ENCODE measurements at places on chromosomes 2 and 18.

DNA sequence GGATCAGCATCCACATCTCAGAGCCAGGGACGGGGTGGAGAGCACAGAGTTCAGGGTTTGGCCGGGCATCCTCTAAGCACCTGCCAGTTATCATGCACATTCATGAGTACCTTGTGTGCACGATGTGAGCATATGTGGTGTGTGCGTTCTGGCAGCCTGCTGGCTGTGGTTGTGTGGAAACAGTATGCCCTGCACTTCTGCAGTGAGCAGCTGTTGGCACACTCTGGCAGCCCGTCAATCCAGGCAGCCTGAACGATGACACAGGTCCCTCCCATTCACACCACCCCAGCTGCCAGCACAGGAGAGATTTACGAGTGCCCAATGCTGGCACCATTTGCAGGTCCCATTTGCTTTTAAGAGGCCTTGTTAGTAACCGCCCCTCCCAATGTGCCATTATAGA is 74.2 kb downstream of the CD8B2 start:
- no peak for DNase-seq

GRCh38 chr2:70104231-70105111 is 17.2 kb downstream of the PCBP1 start:
- DNase-seq, result no peak

- DNase-seq, result no peak
Observed at GRCh38 chr2:132936261-132936660, 266.3 kb upstream of the LYPD1 start.

- DNase-seq, result no peak
Observed at GRCh38 chr2:46208766-46209165, 88.4 kb upstream of the EPAS1 start.

GRCh38 chr2:42931146-42931817 is 138.9 kb upstream of the HAAO start:
- no peak for DNase-seq

DNA sequence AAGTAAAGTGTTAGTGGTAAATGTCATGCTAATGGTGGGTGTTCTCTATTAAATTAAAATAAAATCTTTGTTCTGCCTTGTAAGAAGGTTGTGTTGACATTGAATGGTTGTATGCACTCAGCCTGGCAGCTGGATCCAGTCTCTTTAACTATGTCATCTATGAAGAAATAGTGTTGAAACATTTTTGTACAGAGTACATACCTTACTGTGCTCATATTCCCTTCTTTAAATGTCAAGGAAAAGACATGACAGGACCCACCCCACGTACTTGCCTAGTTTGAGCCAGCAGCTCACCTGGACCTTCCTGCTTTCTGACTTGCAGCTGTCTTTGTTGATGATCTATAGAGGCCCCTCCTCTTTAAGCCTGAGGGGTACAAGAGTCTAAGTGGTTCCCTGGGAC is 85.6 kb upstream of the ST3GAL5 start:
- DNase-seq, result no peak

GRCh38 chr2:62727876-62728566 is 22.5 kb downstream of the EHBP1 start:
- no peak for DNase-seq

DNA sequence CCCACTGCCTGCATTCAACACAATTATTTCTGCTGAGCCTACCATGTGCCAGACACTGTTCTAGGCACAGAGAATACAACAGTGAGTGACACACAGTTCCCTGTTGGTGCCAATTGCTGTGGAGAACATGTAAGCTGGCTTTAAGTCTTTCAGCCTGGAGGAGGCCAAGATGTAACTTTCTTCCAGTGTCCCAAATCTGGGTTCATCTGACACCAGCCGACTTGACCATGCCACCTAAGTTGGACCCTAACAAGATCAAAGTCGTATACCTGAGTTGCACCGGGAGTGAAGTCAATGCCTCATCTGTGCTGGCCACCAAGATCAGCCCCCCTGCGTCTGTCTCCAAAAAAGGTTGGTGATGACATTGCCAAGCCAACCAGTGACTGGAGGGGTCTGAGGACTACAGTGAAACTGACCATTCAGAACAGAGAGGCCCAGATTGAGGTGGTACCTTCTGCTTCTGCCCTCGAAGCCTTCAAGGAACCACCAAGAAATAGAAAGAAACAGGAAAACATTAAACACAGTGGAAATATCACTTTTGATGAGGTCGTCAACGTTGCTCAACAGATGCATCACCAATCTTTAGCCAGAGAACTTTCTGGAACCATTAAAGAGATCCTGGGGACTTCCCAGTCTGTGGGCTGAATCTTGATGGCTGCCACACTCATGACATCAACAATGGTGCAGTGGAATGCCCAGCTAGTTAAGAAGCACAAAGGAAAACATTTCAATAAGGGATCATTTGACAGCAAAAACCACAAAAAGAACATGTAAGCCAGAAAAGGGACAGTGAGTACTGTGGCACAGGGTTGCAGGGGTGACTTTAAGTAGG is 6.3 kb downstream of the TRABD2A start:
- no peak for DNase-seq

- DNase-seq, result no peak
Observed at GRCh38 chr2:198604599-198604998, 800.2 kb downstream of the PLCL1 start.

- DNase-seq, result no peak
Observed at GRCh38 chr2:138267902-138268254, 233.7 kb upstream of the SPOPL start.

- DNase-seq, result no peak
Observed at GRCh38 chr2:100645695-100646429, 83.1 kb downstream of the PDCL3 start.

DNA sequence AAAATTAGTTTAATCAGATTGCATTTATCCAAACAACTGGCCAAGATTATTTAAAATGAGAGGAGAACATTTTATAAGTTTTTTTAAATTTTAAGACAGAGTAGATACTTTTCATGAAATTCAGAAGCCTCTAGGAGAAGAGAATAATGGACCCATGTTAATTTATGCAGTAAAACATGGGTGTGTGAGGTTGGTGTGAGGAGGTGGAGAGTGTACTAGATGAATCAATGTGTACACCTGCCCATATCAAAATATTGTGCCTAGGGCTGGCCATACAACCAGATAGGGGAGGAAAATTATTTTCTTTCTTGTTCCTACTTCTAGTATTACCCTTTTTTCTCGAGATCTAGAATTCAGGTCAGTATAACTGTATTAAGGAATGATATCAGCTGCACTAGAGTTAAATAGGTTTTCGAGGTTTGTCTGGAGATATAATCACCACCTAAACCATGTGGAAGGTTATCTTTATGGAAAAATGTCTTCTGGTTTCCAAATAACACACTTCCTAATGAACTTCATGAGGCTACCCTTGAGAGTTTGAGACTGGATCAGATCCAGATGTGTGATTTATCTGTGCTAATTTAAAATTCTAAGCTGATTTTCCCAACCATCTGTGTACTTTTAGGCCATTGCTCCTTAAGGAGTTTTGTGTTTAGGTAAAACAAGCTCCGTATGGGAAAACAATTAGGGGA is 37.6 kb downstream of the TMEM178A start:
- DNase-seq, result no peak

GRCh38 chr2:181596556-181596955 is 60.3 kb downstream of the CERKL start:
- DNase-seq, result no peak

DNA sequence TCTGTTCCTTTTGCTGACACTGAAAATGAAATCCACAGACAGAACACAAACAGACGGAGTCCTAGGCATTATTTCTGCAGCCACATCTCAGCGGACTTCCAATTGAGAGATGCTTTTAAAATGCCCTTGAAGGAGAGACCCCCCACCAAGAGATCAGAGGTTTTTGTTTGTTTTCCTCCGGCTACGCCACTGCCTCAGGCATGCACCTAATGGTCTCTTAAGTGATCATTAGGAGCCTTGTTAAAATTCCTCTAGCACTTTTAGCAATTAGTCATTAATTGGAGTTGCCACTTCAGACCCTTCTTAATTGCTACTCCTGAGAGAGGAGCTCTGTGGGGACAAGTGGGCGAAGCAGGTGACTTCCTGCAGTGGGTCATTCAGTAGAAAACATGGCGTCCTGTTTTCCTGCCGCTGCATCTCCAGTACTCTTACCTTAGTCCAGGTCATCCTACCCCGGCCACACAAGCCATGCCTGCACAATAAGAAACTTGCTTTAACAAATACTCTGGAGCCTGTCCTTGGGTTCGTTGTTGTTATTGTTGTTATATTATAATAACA is 257.7 kb upstream of the CHAC2 start:
- no peak for DNase-seq

- DNase-seq, result no peak
Observed at GRCh38 chr18:42578792-42579191, 536.7 kb downstream of the RIT2 start.

- no peak for DNase-seq
Observed at GRCh38 chr2:37377187-37377532, 32.7 kb downstream of the QPCT start.

- no peak for DNase-seq
Observed at GRCh38 chr2:16407358-16407757, 258.3 kb downstream of the CYRIA start.

GRCh38 chr2:237025090-237025865 is 60.4 kb upstream of the COPS8 start:
- no peak for DNase-seq

- DNase-seq, result no peak
Observed at GRCh38 chr18:13178976-13179375, 39.6 kb upstream of the LDLRAD4 start.

DNA sequence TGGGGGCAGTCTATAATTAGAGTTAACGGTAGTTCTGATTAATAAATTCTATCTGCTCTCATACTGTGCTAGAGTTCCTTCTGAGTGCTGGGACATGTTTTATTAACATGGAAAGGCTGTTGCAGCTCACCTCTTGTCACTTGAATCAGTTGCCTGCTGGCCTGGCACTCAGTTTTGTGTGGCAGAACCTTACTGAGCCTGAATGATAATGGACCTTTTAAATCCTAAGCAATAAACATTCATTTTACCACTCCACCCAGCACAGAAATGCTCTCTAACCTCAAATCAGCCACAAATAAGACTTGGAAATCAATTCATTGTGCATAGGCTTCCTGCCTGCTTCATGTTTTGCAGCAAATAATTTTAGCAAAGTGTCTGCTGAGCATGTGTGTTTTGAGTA is 115.0 kb upstream of the RBMS1 start:
- DNase-seq, result no peak

- no peak for DNase-seq
Observed at GRCh38 chr18:12352188-12352587, 24.8 kb downstream of the AFG3L2 start.

GRCh38 chr2:43019025-43019367 is 207.4 kb downstream of the ZFP36L2 start:
- DNase-seq, result no peak

DNA sequence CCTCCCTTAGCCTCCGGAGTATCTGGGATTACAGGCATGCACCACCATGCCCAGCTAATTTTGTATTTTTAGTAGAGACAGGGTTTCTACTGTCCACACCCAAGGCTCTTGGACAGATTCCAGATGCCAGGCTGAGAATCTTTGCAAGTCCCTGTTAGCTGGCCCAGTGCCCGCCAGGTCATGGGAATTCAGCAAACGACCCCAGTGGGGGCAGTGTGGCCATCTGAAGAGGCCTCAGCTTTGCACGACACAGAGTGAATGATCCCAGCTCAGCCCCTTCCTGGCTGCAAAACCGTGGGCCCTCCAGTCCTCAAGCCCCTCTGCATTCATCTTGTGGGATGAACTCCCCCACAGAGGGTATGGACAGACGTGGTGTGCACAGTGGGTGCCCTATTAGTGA is 179.5 kb upstream of the ID2 start:
- no peak for DNase-seq

DNA sequence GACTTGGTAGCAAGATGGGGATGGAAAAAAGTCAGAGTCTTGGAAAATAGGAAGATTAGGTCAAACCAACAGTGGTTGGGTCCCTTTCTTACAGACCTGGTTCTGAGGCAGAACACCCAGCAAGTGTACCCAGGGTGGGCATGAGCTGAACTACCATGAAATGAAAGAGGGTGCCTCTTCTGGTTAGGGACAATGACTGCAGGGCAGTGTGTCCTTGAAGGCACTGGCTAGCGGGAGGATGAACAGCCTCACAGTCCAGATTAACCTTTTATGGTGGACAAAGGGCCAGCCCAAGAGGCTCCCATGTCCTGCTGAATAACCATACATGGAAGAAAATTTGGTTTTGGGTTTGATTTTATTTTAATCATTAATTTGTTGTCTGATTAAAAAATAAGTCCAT is 61.8 kb upstream of the CCDC85A start:
- DNase-seq, result no peak

GRCh38 chr2:111671426-111672150 is 212.4 kb downstream of the ANAPC1 start:
- no peak for DNase-seq

DNA sequence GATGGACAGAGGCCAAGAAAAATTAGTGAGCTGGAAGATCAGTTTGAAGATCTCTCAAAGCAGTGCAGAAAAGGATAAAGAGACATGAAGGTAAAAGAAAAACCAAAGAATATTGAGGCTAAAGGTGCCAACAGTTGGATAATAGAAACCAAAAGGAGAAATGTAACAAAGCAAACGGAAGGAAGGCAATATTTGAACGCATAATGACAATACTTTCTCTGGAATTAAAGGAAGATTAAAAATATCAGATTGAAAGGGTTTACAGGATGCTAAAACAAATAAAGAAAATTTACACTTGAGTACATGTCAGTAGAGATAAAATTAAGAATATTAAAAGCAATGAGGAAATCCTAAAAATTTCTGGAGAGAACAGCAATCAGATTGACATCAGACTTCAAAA is 125.9 kb upstream of the SEC11C start:
- DNase-seq, result no peak

DNA sequence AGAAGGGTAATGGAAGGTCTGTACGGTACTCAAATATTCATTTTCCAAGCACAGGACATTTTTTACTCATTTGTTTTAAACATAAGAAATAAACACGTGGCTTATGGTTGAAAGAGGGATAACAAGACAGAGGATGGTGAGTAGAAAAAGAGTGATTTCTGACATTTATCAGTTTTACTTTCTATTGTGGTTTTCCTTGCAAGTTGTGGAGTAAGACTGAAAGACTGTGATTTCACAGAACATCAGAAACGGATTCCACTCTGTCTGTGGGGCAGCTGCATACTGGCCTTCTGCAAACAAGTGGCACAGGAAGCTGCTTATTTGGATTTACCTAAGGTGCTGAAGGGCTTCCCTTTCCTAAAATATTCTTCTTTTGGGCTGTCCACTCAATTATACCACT is 122.2 kb upstream of the ITGB6 start:
- no peak for DNase-seq

- DNase-seq, result no peak
Observed at GRCh38 chr2:62050456-62051045, 145.1 kb downstream of the COMMD1 start.

All from activated T-helper 1 cell treated with Interleukin-2 at 50 U/mL for 16 hours (primary cell).